ENCODE measurements at places on chromosomes 7 and 10.

DNA sequence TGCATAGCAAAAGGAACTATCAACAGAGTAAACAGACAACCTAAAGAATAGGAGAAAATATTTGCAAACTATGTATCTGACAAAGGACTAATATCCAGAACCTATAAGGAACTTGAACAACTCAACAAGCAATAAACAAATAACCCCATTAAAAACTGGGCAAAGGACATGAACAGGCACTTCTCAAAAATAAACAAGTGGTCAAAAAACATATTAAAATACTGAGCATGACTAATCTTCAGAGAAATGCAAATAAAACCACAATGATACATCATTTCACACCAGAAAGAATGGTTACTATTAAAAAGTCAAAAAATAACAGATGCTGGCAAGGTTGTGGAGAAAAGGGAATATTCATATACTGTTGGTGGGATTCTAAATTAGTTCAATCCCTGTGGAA lies 17.1 kb downstream of the MAGI2 start:
- DNase-seq, result no peak

DNA sequence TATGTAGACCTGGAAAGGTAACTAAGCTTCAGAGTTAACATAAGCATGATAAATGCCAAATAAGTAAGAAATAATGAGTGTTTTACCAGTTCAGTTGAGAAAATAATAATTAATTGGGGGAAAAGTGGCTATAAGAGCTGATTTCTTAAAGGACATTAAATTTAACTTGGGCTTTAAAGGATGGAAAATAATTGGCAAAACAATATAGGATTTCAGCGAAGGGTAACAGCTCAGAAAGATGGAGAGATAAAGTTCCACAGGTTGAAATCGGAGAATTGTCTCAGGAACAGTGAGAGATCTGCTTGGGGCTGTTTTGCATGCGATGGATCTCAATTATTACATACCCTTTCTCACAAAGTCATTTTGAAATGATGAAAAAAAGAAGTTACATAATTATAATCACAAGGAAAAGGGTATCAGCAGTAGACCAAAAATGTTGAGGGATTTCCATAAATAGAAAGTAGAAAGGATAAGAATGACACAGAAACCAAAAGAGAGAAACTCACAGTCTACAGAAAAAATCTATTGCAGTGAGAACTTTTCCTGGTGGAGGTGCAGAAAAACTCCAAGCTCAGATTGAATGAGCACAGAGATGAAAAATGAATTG lies 40.1 kb upstream of the ITGB8 start:
- DNase-seq, result no peak

DNA sequence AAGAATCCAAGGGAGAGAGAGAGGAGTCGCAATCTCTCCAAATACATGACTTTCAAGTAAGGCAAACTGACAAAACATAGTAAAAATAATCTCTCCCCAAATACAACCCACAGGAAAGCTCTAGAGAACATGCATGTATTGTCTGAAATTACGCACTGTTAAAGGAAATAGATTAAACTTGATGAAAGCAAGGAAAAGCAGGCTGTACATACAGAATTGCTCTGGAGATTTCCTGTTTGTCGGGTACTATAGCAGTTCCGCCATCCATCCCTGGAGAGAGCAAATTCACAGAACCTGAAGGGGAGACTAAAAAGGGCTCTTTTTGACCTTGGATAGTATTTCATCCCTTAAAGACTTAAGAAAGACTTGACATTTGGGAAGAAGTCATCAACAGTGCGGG lies 170.2 kb upstream of the BET1 start:
- no peak for DNase-seq

DNA sequence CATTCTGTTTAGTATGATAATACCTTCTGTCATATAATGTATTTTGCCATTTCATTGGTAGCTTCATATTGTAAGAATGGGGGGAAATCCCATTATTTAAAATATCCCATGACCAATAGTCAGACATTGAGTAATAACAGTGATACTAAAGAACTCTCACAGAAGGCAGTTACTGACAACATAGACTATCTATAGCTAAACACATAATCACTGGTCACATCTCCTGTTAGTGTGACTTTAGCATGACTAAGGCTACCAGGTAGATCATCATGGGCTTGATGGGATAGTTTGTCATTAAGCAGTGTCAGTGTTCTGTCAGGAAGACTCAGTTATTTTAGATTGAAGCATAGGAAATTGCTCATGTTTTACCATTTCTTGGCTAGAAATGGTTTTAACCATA lies 16.4 kb downstream of the OPN1SW start:
- no peak for DNase-seq

- no peak for DNase-seq
Measured at GRCh38 chr10:98242823-98243222, 25.2 kb downstream of the LOXL4 start.

DNA sequence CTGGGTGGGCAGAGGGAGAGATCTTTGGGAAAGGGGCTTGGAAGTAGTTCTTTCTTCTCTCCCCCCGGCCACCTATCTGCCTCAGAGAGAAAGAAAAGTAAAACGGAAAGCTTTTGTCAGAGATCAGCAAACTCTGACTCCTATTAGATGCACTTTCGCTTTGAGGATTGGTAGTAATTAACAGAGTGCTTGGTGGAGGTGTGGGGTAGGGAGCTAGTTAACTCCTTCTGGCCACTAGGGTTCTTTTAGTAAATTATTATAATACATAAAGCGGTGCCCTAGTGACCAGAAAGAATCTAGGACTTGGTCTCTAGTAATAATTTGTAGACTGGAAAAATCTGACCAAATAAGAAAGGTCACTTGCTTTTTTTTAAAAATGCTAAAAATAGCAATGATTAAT lies 54.6 kb downstream of the CPVL start:
- no peak for DNase-seq

DNA sequence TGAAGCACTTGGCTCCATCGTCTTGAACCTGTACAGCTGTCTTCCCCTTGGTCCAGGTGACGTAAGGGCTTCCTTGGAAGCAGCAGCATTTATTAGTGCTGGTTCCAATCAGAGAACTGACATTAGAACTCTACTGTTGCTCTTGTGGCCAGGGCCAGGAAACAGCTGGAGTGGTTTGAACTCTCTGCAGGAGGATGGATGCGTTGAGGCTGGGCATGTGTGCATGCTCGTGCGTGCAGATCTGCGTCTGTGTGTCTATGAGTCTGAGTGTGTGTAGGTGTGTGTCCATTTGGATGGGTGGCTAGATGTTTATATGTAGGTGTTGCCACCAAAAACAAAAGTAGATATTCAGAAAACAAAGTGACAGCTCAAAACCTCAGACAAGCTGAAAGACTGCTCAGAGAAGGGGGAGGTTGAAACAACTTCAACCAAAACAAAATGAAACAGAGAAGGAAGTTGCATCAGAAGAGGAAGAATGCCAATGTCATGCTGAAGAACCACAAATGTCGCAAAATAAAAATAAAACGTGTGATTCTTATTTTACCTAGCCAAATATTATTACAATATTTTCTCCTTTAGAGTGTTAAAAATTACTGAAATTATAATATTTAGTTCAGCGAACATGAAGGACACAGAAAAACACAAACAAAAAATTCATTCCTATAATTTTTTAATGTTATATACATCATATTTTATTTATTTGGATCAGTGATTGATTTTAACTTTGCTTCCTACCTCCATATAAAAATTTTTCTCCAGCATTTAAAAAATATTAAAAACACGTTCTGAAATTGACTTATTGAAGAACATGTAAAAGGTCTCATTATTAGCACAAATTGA lies 96.1 kb upstream of the MKLN1 start:
- peak; percentile 72 for DNase-seq

DNA sequence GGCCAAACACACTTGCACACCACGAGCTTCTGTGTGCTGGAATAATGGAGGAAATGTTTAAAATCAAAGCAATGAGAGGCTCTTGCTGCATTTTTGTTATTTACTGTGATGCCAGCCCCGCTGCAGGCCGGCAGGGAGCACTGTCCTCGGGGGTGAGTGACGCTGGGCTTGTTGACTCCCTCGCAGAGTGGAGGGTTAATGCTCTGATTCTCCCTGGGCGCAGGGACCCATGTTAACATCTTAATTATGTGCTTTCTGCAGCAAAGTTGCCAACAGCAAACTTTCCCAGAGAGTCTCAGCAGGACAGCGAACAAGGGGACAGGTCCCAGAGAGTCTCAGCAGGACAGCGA lies 22.9 kb downstream of the SCART1 start:
- DNase-seq, result no peak

DNA sequence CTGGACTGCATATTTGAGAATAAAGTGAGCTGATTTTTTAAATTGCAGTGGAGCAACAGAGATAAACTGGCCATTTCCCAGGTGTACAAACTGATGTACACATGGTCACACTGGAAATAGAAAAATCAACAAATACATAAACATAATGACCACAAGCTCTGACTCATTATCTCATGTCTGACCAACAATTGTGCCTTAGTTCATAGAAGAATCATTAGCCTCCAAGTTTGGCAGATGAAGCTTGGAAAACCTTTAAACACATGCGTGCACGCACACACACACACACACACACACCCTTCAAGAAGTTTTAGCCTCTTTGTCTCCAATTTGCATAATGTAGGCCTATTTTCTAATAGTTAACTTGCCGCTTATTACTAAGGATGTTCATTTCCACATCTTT lies 308.9 kb upstream of the POM121L12 start:
- DNase-seq, result no peak

DNA sequence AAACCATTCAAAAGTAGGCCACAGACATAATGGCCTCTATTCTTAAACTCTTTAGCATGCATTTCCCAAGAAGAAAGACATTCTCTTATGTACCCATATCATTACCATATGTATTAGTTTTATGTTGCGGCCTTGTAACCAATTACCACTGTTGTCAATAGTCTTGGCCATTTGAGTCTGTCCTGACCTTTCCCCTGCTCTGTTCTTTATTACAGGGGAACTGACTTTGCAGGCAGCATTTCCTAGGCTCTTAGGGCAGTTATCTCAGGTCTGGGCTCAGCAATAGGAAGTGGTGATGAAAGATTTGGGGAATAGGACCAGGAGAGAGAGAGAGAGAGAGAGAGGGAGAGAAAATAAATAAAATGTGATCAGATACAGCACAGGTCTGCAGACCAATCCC lies 194.5 kb upstream of the LRGUK start:
- DNase-seq, result no peak

DNA sequence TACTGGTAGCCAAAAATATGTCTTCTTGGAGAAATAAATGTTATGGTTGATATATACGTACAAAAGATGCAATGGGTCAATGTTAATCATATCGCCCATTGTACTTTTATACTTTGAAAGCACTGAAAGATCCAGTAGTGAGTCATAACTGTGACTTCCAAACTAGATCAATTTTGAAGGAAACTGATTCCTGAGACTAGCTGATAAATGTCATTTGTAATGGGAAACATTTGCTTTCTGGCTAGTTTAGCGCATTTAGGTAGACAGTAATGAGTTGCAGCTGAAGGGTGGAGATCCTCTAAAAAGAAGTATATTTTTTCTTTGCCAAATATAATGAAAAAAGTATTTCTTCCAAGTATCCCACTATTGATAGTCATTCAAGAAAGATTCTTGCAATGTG lies 53.5 kb upstream of the ARHGAP21 start:
- DNase-seq, result no peak

DNA sequence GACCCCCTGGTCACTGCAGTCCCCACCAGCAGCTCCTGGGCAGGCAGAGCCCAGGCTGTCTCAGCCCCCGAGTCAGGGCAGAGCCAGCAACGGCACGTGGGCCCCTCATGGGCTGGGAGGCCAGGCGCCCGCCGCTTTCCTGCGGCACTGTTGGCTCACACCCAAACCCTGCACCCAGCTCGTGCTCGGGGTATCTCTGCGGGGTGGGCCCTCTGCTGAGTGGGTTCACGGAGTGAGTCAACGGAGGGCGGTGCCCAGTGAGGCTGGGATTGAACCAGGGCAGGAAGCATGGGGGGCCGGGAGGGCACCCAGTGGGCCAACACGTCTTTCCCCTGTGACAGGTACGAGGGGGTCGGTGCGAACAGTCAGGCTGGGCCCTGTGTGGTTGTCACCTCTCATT lies 28.9 kb downstream of the ADAP1 start:
- DNase-seq, result no peak

GRCh38 chr10:122140941-122141623 lies 130.0 kb upstream of the BTBD16 start:
- no peak for DNase-seq

- no peak for DNase-seq
Measured at GRCh38 chr10:118978316-118978997, 51.1 kb upstream of the NANOS1 start.

- no peak for DNase-seq
Measured at GRCh38 chr7:155210356-155210755, 87.3 kb upstream of the INSIG1 start.

DNA sequence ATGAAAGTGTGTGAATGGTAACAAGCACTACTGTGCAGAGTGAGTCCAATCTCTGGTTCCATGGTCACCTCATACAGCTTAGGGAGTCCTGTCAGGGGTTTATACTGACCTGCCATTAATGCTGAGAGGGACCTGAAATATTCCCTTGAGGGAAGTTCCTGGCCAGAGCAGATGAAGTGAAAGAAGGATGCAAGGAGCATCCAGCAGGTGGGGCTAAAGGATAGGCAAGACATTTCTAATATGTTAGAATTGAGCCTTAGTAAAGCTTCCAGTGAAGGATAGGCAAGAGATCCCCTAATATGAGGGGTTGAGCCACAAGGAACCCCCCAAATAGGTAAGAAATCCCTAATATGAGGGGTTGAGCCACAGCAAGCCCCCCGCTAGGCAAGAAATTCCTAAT lies 25.5 kb upstream of the FAM221A start:
- no peak for DNase-seq

DNA sequence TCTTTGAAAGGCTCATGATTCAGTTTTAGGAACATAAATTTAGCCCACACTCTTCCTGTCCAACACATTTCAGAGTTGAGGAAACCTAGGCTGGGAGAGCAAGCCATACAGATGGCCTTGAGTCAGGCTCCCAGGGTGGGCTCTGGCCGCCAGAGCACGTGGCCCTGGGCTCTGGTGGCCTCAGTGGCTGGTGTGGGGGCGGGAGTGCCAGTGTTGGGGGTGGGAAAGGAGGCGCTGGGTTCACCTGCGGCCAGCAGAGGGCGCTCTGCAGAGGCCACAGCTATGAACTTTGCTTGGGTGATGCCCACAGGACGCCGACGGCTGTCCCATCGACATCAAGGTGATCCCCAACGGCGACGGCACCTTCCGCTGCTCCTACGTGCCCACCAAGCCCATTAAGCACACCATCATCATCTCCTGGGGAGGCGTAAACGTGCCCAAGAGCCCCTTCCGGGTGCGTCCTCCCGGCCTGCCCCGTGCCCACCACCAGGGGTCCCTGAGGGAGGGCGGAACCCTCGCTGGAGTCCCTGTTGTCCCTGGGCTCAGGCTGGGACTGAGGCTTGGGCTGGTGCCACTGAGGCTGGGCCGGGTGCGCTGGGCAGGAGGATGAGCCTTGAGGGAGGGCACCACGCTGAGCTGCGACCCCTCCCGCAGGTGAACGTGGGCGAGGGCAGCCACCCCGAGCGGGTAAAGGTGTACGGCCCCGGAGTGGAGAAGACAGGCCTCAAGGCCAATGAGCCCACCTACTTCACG lies 11.9 kb downstream of the FLNC start:
- DNase-seq, result peak; percentile 61
